ENCODE measurements at places on chromosomes 4 and X.

- no peak for DNase-seq
These were observed 688 bp downstream of the UFSP2 start for GRCh38 chr4:185424905-185425646.

- no peak for DNase-seq
These were observed 99.9 kb upstream of the TENM3 start for GRCh38 chr4:182143086-182143821.

DNA sequence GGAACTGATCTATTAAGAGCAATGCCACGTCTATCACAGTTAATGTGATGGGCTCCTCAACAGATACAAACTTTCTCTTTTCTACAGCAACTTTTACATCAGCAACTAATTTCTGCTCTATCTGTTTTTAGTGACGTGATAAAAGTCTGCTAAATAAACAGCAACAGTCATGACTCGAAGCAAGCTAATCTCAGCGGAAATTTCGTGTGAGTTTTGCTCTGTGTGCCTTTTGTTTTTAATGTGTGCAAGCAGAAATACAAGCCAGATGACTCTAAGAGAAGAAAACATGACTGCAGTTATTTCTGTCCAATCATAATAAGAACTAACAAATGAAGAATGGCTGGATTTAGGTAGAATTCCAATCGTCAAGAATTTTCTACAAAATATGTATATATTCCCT is 214.3 kb downstream of the LDB2 start:
- DNase-seq, result no peak

DNA sequence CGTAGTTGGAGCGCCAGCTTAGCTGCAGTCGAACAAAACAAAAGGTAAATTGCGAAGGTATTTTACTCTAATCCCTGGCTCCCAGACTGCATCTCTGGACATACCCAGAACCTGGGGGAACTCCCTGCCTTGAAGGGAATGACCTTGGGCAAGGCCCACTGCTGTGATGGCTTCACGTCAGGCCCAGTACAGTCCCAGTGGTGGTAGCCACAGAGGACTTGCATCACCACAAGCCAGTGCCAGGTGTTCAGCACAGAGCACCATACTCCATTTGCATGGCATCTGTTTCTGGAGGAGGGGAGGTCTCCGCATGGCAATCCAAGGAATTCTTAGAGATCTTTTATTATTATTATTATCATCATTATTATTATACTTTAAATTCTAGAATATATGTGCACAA is 5.6 kb downstream of the ETDA start:
- DNase-seq, result no peak

GRCh38 chrX:19370061-19370460 is 26.3 kb downstream of the PDHA1 start:
- DNase-seq, result no peak

- no peak for DNase-seq
These were observed 176.5 kb upstream of the CLNK start for GRCh38 chr4:10861036-10861435.

- DNase-seq, result no peak
These were observed 15.4 kb downstream of the SETD7 start for GRCh38 chr4:139540632-139541031.

- DNase-seq, result no peak
These were observed 307 bp upstream of the ATRX start for GRCh38 chrX:77786365-77786680.

- DNase-seq, result no peak
These were observed 7.4 kb upstream of the TNIP2 start for GRCh38 chr4:2763511-2763967.

- DNase-seq, result peak; percentile 34
These were observed 577 bp upstream of the PIM2 start for GRCh38 chrX:48919360-48919841.

DNA sequence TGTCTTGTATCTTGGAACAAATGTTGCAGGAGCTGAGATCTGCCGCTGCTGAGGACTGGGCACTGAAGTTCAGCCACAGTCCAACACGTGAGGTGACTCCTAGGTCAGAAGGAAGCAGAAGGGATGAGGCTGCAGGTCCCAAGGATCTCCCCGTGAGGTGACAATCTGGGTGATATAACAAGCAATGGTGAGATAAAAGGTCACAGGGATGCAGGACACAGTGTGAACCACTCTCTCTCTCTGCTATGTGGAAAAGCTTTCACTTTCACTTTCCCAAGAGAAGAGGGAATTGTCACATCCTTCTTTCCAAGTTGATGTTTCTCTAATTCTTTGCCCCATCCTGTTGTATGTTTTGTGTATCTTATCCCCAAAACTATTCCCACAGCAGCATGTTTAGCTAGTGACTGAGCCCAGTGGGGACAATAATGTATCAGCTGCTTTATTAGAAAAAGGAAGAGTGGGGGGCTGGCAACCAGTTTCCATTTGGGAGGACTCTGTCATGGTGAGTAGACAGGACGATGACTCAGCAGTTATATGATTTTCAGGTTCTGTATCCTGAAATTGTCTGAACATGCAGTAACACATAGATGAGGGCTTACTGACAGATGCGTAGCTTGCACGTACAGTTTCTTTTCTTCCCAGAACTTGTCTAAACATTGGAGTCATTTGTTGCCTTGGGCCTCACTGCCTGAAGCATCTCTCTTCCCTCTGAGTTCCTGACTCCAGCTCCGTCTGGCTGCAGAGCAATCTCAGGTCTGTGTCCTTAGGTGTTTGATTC is 1415.8 kb upstream of the TENM3 start:
- DNase-seq, result no peak

GRCh38 chr4:38452009-38452408 is 212.0 kb upstream of the KLF3 start:
- no peak for DNase-seq

DNA sequence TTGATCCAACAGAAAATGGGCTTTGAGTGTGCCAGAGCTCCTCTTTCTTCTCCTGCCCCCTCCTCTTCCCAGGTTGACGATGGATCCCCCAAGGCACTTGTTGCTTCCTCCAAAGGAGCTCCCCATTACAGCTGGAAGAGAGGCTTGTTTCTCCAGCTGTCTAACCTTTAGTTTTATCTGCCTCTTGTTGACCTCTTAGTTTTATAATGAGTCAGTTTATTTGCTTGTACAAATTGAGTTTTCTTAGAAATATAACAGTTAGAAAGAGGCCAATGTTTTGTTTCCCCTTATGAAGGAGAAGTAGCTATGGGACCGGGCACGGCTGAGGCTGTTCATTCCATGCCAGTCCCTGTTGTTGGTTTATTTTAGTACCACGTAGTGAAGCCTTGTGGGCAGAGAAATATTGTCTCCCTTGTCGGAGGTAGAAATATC is 158.2 kb downstream of the SPRY1 start:
- no peak for DNase-seq

DNA sequence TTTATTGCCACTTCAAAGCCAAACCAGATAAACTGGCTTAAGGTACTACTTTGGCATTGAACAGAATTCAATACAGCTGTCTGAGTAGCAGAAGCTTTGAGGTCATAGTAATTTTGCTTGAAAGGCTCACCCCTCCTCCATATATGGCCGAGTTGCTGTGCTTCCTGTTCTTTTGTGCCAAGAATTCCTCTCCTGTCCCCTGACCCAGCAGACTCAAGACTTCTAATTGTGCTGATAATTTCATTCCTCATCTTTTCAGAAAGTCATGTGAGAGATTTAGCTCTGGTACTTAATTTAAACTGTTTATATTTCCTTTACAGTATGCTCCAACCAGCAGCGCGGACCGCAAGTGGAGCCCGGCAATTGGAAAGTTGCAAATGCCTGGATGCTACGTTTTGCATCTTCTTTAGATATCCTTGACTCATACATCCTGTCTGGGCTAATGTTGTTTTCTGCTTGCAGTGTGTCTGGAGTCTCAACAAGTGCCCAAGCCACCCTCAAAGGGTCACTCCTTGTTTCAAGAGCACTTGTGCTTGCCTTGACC is 373.4 kb downstream of the PDGFC start:
- no peak for DNase-seq

GRCh38 chr4:41290479-41290878 is 33.8 kb downstream of the UCHL1 start:
- no peak for DNase-seq

DNA sequence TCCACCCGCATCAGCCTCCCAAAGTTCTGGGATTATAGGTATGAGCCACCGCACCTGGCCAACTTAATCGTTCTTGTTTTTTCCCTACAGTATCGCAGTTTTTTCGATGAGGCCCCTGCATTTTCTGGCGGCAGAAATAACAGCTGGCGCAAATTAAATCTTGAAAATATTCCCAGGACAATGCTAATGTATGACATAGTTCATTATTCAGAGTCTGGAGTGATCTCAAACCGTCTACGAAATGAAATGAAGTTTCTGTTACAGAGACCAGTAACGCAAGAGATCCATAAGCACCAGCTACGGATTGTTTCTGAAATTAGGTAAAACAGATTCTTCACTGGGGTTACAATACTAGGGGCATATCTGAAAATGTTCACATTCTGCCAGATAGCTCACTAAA is 27.3 kb downstream of the CXorf58 start:
- no peak for DNase-seq
